HFFc6 (cell line): ENCODE measurements at places on chromosomes 13 and 19. TPM values are rescaled to one million over a fixed set of nuclear protein-coding genes. Genes with fewer than 3 reads are reported as not detected.

- no peak for DNase-seq
Measured at GRCh38 chr13:61107989-61108388, 307.7 kb downstream of the PCDH20 start.

Gene TMPRSS9
- not detected in 3 replicates for total RNA-seq

DNA sequence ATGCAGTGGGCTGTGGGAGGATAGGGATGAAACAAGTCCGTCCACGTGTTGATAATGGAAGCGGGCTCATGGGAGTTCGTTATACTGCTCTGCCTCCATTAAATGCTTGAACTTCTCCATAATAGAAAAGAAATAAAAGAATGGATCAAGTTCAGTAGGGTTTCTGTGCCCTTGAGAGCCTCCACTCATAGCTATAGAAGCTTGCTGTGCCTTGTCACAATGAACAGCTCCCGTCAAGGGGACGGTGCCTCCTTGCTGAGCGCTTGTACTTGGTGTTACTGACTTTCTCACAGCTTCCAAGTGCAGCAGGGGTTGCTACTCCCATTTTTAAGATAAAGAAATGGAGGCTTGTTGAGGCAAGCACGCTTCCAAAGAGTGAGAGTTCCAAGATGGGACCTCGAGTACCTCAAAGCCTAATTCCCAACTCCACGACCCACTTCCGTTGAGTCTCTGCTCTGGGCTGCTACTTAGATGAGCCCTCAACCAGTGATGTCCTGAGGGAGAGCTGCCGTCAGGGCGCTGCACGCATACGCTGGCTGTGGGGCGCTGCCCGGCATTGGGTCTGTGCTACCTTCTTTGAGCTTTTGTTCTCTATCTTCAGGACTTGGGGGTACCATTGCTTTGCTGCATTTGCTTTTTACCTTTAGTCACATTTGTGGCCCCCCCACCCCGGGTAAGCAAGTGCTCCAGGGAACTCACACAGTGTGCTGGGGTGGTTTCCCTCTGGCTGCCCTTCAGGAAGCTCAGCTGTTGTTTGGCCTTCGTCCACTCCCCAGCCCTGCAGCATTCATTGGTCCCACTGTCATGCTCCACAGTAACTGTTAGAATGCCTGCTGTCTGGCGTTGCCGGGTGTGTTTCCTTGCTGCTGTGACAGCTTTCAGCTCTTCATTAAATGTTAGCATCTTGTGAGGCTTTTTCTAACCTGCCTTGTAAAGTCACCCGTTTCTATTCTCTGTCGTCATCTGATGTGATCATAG lies 9.5 kb downstream of the SNRNP70 start:
- no peak for DNase-seq

DNA sequence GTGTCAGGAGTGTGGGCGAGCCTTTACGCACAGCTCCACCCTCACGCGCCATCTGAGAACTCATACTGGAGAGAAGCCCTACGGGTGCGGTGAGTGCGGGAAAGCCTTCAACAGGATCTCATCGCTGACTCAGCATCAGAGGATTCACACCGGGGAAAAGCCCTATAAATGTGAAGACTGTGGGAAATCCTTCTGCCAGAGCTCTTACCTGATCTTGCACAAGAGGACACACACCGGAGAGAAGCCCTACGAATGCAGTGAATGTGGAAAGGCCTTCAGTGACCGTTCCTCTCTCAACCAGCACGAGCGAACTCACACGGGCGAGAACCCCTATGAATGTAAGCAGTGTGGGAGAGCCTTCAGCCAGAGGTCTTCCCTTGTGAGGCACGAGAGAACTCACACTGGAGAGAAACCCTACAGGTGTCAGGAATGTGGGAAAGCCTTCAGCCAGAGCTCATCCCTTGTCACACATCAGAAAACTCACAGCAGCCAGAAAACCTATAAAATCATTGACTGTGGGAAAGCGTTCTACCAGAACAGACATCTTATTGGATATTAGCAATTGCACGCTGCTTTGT lies 6.9 kb upstream of the ZNF555 start:
- no peak for DNase-seq

DNA sequence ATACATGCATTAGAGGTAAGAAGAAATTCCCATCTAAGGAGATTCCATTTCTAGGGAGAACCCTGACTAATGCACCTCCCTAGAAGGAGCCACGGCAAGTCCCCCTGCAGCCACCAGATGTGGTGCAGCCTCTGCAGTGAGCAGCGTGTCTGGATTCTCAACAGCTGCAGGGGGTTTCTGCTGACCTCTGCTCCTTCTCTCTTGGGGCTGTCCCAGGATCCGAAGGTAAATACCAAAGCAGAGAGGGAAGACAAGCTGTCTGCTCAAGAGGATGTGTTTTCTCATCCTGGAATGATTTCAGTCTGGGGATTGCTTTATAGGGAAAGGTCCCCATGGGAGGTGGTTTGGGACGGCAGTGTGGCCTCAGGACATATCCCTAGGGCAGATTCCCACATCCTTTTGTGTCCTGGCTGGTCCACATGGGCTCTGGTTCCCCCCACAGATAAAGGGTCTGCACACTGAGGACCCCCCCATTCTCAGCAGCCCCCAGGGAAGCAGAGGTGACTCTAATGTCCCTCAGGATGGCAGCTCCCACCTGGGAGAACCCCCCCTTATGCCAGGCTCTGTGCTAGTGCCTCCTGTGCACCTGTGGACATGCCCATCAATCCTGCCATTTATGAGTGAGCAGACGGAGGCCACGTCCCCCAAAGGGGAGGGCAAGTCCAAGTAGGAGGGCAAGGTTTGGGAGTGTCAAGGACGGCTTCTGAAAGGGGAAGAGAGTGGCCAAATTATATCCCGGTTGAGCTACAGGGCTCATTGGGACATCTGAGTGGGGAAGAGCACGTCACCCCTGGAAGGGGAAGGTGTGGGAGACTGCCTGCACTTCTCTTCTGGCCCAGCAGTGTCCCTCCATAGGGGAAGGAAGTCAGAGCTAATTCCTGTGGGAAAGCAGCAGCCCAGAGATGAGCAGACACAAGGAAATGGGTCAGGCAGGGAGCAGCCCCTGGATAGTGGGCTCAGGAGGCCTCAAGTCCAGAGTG lies 10.2 kb upstream of the OR10H5 start:
- no peak for DNase-seq

DNA sequence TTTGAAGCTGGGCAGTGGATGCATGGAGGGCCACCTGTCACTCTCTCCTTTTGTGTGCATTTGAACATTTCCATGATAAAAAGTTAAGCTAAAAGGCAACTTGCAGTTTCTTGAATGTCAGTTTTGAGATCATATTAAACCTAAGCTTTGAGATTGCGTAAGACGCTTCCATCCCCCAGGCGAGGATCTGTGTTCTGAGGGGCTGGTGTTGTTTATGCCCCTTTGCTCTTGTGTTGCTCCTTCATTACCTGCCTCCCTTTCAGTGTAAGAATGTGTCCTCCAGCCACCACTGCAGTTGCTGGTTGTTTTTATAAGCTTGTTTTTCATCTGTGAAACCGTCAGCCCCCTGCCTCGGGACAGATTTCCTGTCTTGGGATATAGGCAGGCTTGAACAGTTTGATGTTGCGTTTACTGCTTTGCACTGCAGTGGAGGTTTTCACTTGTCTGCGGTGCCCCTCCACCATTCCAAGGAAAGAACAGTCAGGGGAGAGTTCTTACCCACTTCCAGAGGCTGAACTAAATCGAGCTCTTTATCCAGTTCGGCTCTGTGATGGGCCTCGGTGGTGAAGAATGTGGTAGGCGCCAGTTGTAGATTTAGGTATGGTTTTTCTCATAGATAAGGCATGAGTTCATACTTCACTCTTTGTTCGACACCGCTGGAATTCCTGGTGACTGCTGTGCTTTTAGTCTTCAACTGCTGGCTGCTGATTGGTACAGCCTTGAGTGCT lies 96.8 kb downstream of the ARHGEF7 start:
- DNase-seq = no peak

DNA sequence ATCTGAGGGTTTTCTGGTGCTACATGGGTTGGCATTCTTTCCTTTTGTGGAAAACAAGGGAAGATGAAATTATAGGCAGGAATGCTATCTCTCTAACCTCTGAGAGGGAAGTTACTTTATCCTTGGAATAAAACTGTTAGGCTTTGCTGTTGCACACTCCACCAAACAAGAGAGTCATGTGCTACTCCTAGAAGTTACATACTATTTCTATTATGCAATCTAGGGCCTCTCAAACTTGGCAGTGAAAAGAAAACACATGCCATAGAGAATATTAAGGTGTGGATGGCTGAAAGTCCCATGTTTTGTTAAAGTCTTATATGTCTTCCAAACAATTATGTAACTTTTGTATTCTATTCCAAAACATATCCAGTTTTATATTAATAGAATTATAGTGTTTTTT lies 367.9 kb downstream of the SLC7A1 start:
- DNase-seq = no peak

GRCh38 chr13:76913898-76914297 lies 27.7 kb upstream of the KCTD12 start:
- DNase-seq = no peak
